CD4-positive, alpha-beta T cell treated with Interleukin-4 for 4 hours (primary cell): ENCODE measurements at places on chromosomes 5 and 9.

DNA sequence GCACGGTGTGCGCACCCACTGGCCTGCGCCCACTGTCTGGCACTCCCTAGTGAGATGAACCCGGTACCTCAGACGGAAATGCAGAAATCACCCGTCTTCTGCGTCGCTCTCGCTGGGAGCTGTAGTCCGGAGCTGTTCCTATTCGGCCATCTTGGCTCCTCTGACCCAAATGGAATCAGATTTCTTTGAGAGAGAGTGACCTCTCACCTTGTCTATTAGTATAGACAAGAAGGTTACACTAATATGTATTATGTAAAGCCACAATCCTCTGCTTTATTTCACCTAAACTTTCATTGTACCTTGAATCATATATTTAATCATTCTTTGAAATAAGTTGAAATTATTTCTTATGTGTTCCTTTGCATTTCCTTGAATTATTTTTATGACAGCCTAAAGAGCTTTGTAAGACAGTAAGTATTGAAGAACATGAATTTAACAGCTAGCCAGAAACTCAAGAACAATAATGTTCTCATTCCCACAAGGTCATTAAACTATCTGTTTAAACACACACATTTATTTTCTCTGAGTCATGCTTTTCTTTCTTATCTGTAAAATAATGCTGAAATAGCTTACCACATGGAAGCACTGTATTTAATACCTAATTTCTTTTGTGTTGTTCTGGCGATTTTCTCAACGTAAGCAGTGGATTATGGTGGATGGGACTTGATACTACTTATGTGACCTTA lies 91.8 kb upstream of the DMRTA1 start:
- DNase-seq: no peak

- DNase-seq: no peak
Observed at GRCh38 chr9:82354279-82354659, 365.7 kb downstream of the SPATA31D1 start.

DNA sequence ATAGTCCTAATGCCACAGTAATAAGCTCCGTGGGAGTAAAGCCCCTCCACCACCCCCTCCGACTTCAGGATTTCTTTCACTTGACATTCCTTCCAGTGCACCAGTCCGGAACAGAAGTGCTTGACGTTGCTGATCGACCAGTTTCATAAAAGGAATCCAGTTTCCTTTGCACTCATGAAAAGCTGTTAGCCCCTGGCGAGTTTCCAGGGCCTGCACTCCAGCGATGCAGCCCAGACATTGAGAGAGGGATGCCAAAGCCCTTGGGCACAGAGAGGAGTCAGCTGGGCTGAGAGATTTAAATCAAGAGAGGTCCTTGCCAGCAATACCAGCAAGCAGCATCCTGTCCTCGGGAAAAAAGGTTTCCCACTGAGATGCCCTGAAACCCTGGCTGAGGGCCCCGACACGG lies 170.1 kb downstream of the GABBR2 start:
- DNase-seq: no peak

- DNase-seq: no peak
Observed at GRCh38 chr9:2043243-2043642, 28.1 kb downstream of the SMARCA2 start.
